Tongue (tissue), 3 donors: ENCODE measurements at places on chromosomes 3 and 15. TPM values are rescaled to one million over a fixed set of nuclear protein-coding genes. Genes with fewer than 3 reads are reported as not detected.

CX3CR1 gene
- total RNA-seq, result 4.8 TPM

ROBO2 gene
- total RNA-seq, result 22.1 TPM

ACTC1 gene
- 1,740 TPM for total RNA-seq

LSMEM2 gene
- total RNA-seq, result 17.1 TPM

SKOR1 gene
- 0.31 TPM for total RNA-seq
